Inflammatory macrophage (primary cell): ENCODE measurements at places on chromosomes 5 and 9.

DNA sequence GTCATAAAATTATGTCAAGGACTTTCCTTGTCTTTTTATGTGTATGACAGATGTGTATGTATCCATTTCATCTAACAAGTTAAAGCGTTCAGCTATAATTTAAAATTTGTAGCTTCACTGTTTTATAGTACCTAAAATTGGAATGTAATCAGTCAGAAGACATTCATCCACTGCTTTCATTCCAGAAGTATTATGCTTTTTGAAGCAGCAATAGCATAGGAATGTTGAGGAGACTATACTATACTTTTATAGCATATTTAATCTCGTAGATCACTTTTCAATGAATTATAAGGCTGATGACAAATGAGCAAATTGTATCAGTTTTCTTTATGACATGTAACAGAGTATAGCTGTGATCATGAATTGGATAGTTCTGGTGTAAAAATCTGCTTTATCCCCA is 6.9 kb downstream of the PCDHGA12 start:
- DNase-seq, result no peak

DNA sequence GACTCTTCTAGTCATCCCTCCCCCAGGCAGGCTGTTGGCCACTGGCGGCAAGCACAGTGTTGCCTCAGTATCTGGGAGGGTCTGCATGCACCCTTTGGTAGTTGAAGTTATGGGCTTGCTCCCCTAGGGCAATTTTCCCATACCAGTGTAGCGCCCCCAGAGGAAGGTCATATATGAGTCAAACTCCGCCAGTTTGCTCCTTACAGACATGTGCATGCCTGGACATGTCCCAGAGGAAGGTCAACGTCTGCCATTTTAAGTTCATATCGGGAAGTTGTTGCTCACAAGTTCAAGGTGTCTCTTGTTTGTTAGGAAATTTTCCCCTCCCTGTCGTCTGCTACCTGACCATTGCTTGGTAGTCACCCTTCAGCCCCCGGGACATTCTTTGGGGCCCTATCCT is 51.3 kb upstream of the MROH2B start:
- no peak for DNase-seq

DNA sequence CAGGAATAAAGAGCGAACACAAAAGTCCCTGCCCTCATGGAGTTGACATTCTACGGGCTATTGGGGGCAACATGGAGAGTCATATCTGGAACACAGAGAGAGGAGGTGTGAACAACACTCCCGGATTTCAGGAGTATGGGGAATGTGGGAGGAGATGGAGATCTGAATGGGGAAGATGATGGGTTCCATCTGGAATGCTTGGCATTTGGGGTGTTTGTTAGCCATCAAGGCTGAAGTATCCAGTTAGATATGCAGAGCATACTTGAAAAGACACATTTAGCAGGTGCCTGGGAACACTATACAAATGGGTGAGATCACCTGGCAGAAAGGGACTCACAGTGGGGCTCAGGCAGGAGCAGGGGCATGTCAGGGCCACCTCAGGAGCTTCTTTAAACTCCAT is 61.1 kb downstream of the EGFLAM start:
- no peak for DNase-seq

- no peak for DNase-seq
Observed at GRCh38 chr5:31463351-31463750, 68.5 kb downstream of the DROSHA start.

DNA sequence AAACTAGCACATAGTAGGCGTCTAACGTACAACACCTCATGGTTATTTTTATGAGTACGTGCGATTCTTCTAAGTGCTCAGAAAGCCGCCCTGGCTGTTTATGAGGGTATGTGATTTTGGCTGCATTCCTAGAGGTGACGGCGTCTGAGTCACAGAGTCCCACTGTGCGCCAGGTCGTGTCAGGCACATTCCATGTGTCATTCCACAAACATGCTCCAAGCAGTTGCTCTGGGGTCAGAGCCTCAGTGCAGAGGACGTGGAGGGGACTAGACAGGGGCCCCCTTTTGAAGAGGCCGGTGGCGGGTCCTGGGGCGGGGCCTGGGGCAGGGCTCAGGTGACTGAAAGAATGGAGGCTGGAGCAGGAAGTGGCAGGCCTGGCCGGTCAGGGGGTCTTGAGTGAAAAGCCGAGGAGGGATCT is 51.9 kb downstream of the NEK6 start:
- no peak for DNase-seq

GRCh38 chr5:113572716-113573115 is 59.2 kb downstream of the YTHDC2 start:
- DNase-seq, result no peak

- DNase-seq, result peak; percentile 48
Observed at GRCh38 chr9:121399883-121400607, 30.0 kb upstream of the STOM start.

- no peak for DNase-seq
Observed at GRCh38 chr9:89929315-89929672, 324.5 kb downstream of the GADD45G start.

GRCh38 chr9:88041447-88041846 is 67.1 kb upstream of the CDK20 start:
- peak; percentile 4 for DNase-seq

- peak; percentile 96 for DNase-seq
Observed at GRCh38 chr5:77087484-77088261, 588 bp upstream of the ZBED3 start.

DNA sequence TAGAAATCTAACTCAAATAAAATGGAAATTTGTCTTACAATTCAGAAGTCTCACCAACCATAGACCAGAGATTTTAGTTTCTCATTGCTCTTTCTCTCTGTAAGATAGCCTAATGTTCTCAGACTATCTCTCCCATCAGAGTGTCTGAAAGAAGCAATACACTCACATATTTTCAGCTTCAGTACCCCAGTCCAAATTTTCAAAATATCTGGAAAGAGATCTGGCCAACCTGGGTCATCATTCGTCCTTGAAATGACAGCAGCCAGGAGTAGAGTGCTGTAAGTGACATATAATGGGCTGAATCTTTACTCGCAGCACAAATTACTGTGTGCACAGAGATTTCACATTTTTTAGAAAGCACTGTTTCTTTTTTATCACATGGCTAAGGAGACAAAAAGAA is 313.3 kb upstream of the PRR16 start:
- no peak for DNase-seq

GRCh38 chr5:178751286-178751685 is 20.8 kb upstream of the ZNF354A start:
- no peak for DNase-seq

DNA sequence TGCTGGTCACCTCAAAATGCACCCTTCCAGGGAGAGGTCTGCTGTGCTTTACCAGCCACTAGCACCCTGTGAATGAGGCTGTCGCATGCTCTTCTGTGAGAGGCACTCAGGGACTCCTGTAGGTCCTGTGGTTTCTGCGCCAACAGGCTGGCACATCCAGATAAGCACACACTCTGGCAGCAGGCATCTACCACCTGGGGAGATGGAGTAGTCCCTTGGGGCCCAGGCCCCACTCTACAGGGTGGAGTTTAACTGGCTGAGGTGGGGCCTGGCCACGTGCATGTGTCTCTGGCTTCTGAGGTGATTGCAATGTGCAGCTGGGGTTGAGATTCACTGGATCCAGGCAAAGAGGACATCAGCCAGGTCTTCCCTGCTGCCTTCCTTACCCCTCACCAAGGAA is 32.3 kb downstream of the TMEM174 start:
- DNase-seq, result no peak

GRCh38 chr5:42595597-42595996 is 161.0 kb upstream of the CCDC152 start:
- no peak for DNase-seq

- DNase-seq, result no peak
Observed at GRCh38 chr5:17989567-17990563, 355.6 kb downstream of the TAF11L14 start.

DNA sequence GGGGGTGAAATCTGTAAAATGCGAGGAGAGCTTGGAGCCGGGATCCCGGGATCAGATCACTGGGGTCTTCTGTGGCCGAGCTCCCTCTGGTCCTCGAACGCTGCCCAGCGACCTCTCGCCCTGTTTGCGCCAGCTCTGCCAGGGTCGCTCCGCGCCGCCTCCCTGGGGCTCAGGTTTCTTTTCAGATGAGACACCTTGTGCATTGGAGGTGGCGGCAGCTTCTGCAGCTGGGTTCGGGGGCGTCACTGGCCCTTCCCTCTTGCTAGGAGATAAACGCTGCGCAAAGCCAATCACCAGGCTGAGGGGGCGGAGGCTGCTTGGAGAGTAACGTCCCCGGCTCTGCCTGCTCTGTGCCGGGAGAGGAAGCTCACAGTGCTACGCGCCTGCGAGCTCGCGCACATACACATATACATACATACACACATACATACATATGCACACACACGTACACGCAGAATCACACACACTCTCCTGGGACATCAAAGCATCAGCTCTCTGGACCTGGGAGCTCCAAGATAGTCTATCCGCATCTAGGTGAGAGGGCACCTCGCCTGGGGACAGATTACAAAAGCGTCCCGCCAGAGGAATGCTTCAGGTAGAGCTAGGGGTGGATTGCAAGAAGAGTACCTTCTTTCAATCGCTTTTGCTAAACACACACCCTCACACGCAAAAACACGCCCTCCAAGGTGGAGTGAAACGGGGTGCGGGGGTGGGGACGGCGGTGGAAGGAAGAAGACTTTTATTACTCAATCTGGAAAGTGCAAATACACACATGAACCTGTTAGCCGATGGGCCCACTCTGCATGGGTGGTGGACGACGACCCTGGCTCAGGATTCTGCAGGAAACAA is at the start of gene ST8SIA4:
TSS of gene ST8SIA4 (minus strand) at position 244 of the 849 bp plus-strand sequence. CDS start 327 bp downstream, outside the sequence.
- peak; percentile 93 for DNase-seq

- no peak for DNase-seq
Observed at GRCh38 chr9:127539259-127539981, 72.7 kb upstream of the STXBP1 start.

DNA sequence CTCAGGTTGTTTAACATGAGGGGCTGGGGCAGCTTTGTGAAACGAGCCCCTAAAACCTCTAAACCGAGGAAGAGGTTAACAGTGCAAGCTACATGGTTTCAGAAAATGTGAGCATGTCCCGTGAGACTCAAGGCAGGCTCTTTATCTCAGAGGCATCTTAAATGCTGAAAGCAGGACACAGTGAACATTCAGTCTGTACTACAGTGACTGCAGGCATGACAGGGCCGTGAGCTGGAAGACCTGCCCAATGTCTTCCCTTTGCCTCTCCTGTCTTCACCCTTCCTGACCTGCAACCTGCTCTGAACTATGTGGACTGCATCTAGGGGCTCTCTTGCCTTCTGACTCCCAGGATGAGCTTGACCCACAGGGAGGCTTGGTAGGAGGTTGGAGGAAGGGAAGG is 58.3 kb downstream of the PRLR start:
- no peak for DNase-seq

- DNase-seq, result no peak
Observed at GRCh38 chr5:146940295-146940694, 61.7 kb upstream of the PPP2R2B start.

DNA sequence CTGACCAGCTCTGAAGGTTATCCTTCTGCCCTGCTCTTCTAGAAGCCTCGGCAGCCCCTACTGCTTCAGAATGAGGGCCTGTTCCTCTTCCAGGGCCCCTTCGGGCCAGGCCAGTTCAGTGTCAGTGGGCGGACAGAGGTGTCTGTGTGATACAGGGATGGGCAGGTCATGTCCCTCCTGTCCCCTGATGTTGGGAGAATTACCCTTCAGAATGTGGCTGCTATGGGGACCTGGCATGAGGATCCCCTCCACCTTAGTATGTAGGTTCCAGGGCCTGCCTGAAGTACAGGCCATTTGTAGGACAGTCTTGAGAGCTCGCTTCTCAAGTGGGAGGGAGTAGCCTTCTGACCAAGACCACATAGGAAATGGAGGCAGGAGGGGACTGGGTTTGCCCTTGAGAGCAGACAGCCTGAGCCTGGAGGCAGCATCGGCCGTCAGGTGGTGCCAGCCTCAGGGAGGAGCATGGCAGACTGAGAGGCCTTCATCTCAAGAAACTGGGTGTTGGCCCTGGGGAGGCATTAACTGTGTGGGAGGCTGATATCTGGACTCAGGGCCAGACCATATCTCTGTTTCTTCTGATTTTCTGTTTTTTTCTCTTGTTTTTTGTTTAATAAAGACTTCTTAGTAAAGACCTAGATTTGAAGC is 32.0 kb downstream of the ANGPTL2 start:
- DNase-seq, result no peak

- no peak for DNase-seq
Observed at GRCh38 chr9:131980267-131981016, 99.2 kb downstream of the MED27 start.

DNA sequence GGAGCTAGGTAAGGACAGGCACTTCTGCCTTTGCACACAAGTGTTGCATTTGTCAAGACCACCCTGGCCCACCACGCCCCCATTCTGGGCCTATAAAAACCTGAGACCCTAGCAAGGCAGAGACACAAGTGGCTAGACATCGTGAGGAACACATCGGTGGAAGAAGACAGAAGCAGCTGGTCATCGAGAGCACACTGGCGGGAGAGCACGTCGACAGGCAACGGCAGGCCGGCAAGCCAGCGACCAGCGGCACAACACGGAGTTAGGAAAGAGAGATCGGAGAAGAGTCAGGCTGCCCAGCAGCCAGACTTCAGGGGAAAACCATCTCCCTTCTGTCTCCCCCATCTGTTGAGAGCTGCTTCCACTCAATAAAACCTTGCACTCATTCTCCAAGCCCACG is 76.1 kb downstream of the HRH2 start:
- DNase-seq, result no peak

GRCh38 chr5:72693546-72694205 is 122.8 kb upstream of the TNPO1 start:
- no peak for DNase-seq

DNA sequence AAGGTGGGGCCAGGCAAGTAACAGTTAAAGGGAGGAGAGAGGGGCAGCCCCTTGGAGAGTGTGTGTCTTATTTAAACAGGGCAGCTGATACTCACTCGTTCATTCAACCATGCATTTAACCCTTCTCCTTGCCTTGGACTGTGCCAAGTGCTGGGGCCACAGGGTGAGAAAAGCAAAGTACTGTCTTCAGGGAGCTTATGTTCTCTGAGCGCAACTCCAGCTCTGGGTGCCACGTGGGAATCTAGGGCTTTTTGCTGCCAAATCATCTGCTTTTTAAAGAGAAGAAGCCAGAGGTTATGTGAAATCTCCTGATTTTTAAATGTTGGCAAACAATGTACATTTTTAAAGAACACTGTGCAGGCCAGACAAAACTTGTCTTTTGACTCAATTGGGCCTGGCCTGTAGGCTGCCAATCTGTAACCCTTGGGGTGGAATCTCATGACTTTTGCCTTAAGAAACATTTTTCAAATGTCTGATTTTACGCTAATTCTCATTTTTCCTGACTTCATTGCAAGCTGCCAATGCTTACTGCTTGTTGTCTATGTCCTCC is 157.8 kb downstream of the NTRK2 start:
- DNase-seq, result no peak
